SW480 (cell line): ENCODE measurements at places on chromosomes 4 and X.

DNA sequence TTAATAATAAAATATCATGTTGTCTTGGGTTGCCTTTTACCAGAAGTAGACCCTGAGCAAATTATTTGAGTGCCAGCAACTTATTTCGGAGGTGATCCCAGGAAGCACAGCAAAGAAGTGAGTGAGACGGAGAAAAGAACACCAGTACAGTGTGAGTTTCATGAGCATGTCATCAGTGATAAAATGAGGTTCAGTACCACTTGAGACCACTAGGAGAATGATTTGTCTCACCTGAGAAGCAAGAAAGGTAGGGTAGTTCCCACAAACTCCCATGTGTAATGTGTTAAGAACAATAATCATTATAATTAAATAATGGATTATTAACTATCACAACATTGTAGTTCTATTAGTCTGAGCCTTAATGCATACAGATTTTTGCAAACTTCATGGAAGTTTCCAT lies 112.8 kb upstream of the DMD start:
- no peak for DNase-seq

- DNase-seq = no peak
Observed at GRCh38 chrX:43096830-43097229, 318.9 kb upstream of the PPP1R2C start.

- DNase-seq = no peak
Observed at GRCh38 chr4:180009316-180009715, 2233.9 kb upstream of the TENM3 start.

DNA sequence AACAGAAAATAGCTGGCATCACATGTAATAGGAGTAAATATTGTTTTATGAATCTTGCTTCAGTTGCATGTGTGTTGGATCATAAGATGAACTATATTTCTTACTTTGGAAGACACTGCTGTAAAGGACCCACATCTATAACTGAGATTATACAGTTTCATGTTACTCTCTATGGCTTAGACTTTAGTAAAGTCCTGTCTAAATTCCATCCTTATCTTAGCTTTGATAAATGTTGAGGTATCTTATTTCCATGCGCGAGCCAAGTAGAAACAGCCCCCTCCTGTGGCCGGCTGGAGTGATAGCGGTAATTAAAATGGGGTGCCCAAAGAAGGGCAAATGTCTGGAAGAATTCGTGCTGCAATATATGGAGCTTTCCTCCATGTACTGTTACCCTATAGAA lies 43.0 kb downstream of the CCDC158 start:
- DNase-seq = no peak

- peak; percentile 55 for DNase-seq
Observed at GRCh38 chrX:70422851-70423341, at the start of gene GDPD2. Gene GDPD2, plus strand, starts transcription at chrX:70423314. Its CDS starts 1,671 bp downstream, at chrX:70424985.

GRCh38 chr4:131499141-131499873 lies 1649.8 kb upstream of the PCDH10 start:
- no peak for DNase-seq

- peak; percentile 4 for DNase-seq
Observed at GRCh38 chrX:4550018-4550417, 836.6 kb upstream of the PRKX start.

GRCh38 chr4:11021333-11021732 lies 336.8 kb upstream of the CLNK start:
- DNase-seq = no peak

- DNase-seq = no peak
Observed at GRCh38 chr4:62627671-62628070, 1427.5 kb downstream of the ADGRL3 start.

DNA sequence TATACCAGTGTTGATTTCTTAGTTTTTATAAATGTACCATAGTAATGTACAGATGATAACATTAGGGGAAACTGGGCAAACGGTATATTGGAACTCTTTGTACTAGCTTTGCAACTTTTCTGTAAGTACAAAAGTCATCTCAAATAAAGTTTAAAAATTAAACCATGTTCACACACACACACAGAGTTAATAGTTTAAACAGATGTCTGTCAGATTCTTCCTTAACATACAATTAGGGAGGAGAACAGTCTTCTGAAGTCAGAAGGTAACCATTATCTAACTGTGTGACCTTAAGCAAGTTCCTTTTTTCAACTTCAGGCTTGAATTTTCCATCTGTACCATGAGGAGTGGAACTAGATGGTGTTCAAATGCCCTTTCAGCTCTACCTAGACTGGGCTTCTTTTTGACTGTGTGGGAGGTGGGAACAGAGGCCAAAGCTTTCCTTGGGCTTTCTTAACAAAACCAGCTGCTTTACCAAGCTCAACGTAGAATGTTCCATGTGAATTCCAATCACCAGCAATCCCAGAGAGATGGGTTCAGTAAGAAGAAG lies 127.8 kb downstream of the NEXMIF start:
- DNase-seq = no peak

DNA sequence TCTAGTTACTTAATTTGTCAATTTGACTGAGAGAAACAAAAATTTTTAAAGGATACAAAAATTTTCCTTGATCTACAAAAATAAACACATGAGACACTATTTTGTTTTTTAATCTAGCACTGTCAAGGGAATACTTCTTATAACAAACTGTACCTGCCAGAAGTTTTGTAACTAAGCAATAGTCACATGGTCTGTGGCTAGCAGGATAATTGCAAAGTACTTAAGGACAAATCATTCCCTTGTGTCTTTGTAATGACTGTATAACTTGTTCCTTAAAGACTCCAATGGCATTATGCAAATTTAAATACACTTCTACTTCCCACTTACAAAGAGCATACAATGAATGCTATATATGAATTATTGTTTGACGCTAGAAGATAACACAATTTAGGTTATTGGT lies 25.1 kb upstream of the ANK2 start:
- DNase-seq = no peak
